ENCODE measurements at places on chromosomes 2 and 18.

GRCh38 chr18:63031375-63031774 lies 288.2 kb downstream of the BCL2 start:
- DNase-seq = no peak

GRCh38 chr2:145874466-145874865 lies 1354.5 kb upstream of the ZEB2 start:
- peak; percentile 51 for DNase-seq

- DNase-seq = peak; percentile 62
Measured at GRCh38 chr2:224444021-224444420, 42.1 kb upstream of the FAM124B start.

DNA sequence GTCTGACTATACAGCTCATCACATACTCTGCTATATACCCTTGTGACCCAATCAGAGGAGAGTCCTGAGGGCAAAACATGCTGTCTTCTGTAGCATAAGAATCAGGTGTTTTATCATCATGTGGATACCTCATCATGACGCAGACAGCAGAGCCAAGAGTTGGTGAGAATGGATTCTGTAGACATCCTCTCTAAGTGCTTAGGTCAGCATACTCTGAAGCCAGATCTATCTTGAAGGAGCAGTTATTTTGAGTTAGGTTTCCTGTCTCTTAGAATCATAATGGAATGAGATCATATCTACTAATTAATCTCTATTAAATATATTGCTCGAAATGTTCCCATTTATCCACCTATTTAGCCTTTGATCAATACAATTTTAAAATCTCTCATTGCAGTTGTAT lies 190.2 kb upstream of the KCNH7 start:
- DNase-seq = no peak

- DNase-seq = no peak
Measured at GRCh38 chr2:81327911-81328310, 1023.4 kb upstream of the LRRTM1 start.

- no peak for DNase-seq
Measured at GRCh38 chr2:71148506-71149063, 18.2 kb downstream of the MPHOSPH10 start.

DNA sequence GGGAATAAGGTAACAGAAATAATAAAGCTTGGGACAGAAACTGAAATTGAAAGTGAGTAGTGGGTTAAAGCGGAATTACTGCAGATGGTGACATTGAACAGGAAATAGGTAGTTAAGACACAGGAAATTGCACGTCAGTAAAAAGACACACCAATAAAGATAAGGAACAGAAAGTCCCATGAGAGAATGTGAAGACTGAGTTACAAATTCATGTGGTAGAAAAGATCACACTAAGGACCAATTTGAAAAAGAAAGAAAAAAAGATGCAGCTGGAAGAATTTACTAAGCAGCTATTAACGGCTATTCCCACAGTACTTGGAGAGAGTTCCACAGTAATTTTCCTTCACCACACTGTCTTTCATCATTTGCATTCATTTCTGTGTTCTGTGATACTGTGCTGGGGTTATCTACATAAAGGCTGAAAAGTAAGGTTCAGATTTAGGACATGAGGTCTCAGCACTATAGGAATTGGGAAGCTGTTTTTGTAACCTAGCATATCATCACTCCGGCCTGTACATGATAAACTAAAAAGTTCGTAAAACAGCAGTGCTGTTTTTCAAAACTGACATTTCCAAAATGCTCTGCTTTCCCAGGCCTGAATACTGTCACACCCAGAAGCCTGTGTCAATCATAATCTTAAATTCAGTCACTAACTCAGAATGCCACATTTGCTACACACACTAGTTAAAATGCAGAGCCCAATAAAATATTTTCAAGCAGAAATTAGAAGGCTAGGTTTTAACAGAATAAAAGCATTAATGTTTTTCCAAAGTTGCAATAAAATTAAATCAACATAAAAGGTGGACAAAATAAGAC lies 42.9 kb downstream of the SRBD1 start:
- peak; percentile 29 for DNase-seq

DNA sequence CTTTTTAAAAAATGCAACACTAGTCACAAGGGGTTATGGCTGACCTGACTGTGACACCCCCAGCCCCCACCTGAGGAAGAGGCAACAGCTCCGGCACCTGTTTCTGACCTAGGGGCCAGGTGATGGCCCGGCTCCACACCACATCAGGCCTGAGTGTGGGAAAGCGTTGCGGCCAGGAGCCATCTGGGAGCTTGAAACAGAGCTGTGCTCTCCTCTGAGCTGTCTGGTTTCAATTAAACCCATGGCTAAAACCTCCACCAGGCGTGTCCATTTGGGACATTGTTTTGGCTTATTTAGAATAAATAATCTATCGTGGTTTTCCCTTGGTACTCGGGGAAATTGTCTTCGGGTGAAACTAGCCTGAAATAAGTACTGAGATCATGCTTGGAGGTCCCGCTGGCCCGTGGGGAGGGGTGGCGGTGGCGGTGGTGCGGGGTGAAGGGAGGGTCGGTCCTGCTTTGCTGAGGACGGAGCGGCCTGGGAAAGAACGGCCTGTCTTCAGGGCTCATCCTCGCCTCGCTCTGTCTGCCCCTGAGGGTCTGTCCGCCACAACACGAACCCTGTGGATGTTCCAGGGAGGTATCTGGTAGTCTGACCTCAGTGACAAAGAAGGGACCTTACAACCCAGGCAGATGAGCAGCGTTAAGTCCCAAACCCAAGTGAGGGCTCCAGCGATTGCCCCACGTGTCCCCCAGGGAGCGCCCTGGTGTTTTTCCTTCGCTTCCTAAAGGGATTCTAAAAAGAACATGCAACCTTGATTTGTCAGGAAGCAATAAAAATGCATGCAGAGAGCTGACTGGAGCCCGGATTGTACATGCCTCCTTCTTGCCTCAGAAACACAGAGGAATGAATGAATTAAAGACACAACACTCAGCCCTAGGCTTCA lies 58.7 kb downstream of the IL1RL2 start:
- DNase-seq = peak; percentile 46

GRCh38 chr18:65937180-65937579 lies 186.4 kb downstream of the CDH7 start:
- no peak for DNase-seq

DNA sequence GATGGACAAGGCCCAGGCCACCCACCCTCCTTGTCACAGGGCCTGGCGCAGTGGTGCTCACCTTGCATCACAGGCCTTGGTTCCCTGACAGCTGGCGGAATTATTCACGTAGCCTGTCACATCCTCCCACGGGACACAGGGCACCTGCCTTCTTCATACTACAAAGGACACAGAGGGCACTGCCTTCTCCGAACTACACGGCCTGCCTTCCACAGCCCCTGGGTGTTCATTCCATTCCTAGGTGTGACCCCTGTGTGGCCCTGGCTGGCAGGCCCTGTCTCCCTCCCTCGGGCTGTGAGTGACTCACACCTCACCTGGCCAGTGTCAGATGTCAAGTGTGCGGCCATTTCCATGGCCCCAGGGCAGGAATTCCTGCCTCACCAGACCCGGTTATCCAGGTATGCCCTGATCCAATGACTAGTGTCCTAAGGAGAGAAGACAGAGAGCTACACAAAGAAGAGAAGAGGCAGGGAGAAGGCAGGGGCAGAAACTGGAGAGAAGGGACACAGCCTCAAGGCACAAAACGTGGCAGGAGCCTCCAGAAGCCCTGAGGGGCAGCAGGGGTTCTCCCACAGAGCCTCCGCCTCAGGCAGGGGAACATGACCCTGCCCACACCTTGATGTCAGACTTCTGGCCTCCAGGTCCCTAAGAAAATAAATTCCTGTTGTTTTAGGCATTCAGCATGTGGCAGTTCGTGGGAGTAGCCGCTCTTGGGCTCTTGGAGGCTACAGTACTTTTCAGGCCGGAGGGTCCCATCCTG lies 43.4 kb downstream of the MBP start:
- DNase-seq = no peak

DNA sequence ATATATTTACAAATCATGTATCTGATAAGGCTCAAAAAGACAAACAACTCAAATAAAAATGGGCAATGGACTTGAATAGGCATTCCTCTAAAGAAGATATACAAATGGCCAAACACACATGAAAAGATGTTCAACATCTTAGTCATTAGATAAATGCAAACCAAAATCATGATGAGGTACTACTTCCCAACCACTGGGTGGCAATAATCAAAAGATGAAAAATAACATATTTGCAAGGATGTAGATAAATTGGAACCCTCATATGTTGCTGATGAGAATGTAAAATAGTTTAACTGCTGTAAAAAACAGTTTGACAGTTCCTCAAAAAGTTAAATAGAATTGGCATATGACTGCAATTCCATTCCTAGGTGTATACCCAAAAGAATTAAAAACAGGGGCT lies 132.3 kb downstream of the TTC32 start:
- no peak for DNase-seq

GRCh38 chr2:1874101-1874865 lies 130.0 kb upstream of the PXDN start:
- DNase-seq = no peak

- no peak for DNase-seq
Measured at GRCh38 chr2:204154863-204155262, 218.3 kb downstream of the ICOS start.

DNA sequence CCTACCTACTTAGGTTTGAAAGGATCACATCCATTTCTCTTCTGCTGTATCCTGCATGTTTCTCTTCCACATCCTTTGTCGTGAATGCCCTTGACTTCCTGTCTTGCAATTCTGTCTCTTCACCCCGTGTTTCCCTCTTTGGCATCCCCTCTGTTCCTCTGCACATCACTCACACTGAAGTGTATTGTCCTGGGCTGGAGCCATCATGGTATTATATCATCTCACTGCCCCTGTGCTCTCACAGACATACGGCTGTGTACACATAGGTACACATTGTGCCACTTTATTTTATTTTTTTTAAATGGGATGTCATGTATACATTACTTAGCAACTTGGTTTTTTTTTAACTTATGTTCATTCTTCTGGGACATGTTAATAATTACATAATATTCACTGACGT lies 291.6 kb downstream of the ALPK2 start:
- no peak for DNase-seq

DNA sequence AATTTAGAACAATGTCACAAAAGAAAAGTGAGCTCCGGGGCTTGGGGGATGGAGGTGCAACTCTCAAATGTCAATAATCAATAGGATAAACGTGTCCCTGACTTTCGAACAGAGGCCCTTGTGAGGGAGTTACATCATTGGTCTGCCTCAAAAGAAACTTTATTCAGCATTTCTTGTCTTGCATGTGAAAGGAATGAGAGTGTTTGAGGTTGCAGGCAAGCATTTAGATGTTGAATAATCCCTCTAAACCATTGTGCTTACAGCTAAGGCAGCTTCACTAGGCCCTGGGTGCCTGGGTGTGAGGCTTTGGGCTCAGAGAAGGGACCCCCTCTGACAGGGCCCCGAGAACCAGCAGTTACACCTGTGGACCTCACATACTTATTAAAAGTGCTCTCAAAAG lies 28.6 kb upstream of the FHL2 start:
- DNase-seq = no peak

DNA sequence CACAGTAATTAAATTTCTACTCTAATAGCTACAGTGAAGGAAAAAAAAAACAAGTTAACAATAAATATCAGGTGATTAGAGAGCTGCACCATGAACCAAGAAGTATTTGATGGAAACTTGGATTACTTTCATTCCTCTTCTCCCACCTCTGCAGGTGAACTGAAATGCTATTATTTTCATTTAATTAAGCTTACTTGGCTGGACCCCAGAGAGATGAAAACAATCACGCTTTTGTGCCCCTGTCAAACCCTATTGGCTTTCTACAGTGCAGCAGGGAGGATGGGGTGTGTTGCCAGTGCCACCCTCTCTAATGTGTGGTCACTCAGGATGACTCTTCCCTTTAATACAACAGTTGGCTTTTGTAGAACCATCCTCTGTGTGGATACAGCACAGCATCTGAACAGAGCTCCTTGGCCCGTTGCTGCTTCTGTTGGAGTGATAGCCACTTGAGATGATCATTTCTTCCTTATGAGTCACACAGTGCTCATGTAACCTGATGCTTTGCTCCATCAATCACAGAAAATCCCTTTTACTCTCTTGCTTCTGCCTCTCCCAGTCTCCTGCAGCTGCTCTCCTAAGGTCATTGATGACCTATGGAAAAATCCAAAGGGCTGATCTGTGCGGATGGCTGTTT lies 5.5 kb upstream of the ARL4C start:
- peak; percentile 82 for DNase-seq

DNA sequence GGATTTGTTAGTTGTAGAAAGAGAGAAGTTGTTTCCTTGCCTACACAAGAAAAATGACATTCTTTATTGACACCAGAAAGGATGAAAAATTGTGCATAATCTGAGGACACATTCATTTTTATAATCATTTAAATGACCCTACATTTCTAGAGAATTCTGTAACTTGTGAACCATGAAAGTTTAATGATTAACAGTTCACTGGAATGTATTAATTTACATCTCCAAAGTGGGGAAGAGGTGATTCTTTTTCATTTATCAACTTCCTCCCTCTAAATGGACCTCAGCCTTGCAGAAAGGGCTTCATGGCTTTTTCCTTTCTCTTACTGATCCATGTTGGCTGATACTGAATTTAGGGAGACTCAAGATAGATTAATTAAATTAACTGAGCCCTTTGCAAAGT lies 565.2 kb upstream of the LINC00305 start:
- DNase-seq = no peak

- DNase-seq = no peak
Measured at GRCh38 chr2:148876595-148877402, 1.8 kb downstream of the KIF5C start.

- no peak for DNase-seq
Measured at GRCh38 chr2:202689459-202689858, 54.7 kb downstream of the FAM117B start.

- no peak for DNase-seq
Measured at GRCh38 chr2:128402911-128403670, 84.4 kb upstream of the HS6ST1 start.

GRCh38 chr2:232260075-232260474 lies 118.5 kb upstream of the ALPP start:
- peak; percentile 84 for DNase-seq

- DNase-seq = no peak
Measured at GRCh38 chr2:105815401-105815800, 70.7 kb downstream of the NCK2 start.

GRCh38 chr2:224927646-224928173 lies 114.6 kb downstream of the DOCK10 start:
- DNase-seq = peak; percentile 35

DNA sequence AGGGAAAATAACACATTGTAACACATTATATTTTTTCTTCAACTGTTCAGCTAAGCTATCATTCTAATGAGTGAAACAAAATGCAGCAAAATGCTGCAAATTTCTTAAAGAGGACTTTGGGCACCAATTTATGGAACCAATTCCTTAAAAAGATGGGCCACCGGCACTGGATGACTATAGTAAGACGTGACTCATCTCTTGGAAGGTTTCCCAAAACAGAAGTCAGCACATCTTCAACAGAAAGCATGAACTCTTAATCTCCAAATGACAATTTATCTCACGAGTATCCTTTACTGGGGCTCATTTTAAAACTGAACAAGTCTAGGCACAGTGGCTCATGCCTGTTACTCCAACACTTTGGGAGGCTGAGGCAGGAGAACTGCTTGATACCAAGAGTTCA lies 213.4 kb downstream of the CDH20 start:
- peak; percentile 88 for DNase-seq

DNA sequence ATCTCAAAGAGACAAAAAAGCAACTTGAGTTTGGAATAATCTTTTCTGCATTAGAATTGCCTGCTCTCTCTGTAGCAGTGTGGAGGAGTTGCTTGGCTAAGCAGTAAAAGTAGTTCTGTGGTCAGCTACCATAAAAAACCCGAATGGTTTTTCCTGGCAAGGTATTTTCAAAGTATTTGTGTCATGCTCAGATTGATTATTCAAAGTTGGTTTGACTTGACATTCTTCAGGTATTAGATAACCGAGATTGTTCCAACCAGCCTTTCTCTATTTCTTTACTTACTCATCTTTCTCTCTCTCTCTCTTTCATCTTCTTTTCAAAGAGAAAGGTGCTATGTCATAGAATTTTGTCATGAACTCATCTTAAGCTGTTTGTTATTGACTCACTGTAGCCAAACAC lies 404.9 kb downstream of the CPS1 start:
- no peak for DNase-seq
